ENCODE measurements at places on chromosomes 2 and 18.

- DNase-seq: no peak
These were observed 366.2 kb upstream of the ID2 start for GRCh38 chr2:8315531-8316165.

DNA sequence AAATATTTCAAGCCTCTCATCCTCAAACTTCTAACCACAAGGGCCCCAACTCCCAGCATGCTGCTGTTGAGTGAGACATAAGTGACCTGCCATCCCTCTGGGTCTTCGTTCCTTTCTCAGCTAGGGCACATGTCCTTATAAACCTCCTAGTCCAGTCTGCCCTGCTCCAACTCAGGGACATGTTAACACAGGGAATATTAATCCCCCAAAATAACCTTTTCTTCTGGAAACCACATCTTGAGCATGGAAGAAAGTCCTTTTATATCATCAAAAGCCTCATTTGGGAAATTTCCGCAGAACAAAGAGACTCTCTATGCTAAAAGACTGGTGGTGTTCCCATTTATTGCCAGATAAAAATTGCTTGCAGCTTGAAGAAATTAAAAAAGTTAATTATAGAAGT is 14.4 kb downstream of the TNP1 start:
- no peak for DNase-seq

DNA sequence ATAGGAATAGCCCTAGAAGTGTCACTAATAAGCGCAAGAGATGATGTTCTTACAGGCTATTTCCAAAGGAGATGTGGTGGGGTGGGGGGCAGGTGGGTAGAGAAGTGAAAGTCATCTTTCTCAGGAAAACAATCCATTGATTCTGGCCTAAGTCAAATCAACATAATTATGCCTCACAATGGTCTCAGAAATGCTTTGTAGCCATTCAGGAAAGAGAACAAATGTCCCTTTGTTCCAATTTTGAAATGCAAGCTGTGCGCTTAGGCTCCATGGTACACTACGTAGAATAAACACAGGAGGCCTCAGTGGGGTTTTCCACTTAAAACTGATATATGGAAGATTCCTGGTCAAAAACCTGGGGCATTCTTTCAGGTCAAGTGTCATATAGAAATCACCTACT is 529.9 kb upstream of the KLHL29 start:
- no peak for DNase-seq

GRCh38 chr2:169480079-169480465 is 778 bp downstream of the BBS5 start:
- no peak for DNase-seq

Measured in activated CD4-positive, alpha-beta T cell treated with anti-CD3 and anti-CD28 coated beads, Interleukin-2, amount 50 U/mL, for 16 hours (primary cell).